ENCODE measurements at places on chromosomes 2 and 18.

DNA sequence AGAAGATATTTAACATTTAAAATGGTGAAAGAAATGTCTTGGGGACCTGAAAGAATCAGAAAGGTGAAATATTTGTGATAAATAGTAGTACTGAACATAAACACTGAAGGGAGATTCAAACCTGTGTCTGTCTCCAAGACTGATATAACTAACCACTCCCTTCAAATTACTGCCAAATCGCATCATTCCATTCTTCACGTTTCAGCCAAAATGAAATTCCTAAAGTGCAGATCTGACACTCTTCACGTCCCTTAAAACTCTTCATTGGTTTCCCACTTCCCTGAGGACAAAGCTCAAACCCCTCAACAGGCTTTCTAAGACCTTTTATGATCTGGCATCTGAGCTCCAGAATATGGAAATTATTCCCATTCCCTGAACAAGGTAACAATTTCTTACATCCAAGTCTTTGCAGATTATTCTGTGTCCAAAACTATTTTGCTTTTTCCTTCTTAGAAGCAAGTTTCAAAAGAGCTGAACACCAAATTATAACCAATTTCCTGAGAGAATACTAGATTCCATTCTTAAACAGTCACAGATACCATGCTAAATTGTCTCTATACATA lies 18.9 kb downstream of the SLC8A1 start:
- no peak for DNase-seq

DNA sequence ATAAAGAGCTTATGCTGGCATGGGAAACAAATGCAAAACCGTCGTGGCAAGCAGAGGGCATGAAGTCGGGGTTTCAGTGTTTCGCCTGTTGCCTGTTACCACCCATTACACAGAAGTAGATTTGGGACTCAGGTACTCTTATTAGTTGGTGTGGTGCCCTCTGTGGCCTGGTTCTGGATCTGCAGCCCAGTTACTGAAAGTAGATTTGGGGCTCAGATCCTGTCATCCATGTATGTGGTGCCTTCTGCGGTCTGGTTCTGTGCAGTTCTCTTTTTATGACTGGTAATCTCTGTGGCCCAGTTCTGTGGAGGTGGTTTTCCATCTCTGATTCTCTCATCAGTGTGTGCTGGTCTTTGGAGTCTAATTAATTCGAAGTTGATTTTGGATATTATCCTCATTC lies 45.2 kb downstream of the ADNP2 start:
- no peak for DNase-seq

DNA sequence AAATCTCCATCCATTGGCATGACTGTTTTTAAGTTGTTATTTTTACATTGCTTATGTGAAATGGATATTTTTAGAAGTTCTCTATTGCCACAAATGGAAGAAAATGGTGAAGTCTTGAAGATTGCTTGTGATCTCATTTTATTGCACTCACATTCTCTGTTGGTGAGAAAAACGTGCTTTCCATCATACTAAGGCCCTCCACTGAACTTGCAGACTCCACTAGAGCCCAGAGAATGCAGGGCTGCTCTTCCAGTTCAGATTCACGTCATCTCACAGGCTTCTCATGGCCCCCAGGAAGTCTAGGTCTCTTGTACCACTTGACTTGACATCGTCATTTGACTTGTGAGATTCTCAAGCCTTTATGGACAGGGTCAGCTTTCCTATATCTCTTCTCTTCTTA lies 254.8 kb upstream of the COPS8 start:
- DNase-seq, result no peak

DNA sequence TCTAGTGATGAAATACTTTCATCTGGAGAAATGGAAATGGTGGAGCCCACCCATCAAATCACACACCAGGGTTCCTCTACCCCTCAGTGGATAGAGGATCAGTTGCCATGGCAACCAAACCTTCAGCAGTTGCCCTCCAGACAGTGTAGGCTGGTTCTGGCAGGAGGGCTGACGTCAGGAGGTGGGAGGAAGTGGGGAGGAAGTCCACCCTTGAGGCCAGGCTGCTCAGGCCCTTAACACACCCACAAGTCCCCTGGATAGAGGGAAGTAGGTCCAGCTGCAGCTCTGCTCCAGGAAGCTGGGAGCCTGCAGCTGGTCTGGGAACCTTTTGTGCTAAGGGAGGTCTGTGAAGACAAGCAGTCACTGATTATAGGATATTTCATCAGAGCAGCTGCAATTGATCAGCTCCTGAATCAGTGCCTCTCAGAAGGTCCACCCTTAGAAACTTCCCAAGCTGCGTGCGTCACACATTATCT lies 186.6 kb downstream of the MTX2 start:
- DNase-seq, result no peak

- no peak for DNase-seq
Measured at GRCh38 chr2:177252808-177253531, 11.6 kb downstream of the NFE2L2 start.

DNA sequence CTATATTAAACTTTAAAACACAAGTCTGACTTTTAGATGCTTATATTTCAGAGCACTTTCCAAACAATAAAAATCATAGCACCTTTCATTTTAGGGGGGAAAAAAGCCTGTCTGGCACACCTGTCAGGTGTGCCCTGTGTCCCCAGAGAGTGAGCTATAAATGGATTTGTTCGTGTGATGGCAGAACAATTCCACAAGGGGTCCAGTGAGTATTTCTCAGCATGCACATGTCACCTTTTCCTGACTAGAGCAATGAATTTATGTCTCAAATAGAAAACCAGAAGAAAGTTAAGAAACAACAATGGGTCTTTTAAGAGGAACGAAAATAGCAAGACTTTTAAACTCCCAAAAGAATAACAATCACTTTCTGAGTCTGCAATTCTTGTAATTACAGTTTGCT lies 55.9 kb downstream of the ACVR1C start:
- no peak for DNase-seq

- DNase-seq, result no peak
Measured at GRCh38 chr18:54772056-54772455, 56.2 kb upstream of the RAB27B start.

DNA sequence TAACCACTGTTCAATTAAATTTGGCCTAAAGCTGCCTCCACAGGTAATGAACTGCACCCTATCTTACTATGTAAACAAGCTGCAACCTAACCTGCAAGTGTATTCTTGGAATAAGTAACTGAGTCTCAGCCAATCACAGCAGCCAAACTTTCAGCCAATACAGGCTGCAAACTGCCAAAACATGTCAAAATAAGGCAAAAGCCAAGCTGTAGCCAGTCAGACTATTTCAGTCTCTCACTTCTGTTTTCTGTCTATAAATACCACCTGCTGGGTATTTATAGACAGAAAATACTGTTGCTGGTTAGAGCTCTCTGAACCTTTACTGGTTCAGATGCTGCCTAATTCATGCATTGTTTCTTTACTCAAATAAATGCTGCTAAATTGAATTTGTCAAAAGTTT lies 14.3 kb downstream of the C2orf76 start:
- no peak for DNase-seq

DNA sequence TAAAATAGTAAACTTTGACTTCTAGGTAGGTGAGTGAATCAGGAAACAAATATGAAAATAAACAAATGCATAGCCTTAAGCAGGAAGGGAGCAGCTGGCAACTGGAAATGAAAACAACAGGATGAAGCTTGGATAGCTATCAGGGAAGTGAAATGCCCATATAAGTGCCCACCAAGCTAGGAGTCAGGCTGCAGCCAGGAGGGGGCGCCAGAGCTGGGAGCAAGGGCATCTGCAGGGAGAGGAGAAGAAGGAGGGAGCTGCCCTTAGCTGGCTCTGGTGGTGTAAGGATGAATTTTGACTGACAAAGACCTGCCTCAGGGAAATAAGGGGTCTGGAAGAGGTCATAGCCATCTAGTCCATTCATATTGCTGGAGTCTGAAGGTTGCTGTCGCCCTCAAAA lies 298.3 kb downstream of the TDRD15 start:
- DNase-seq, result peak; percentile 1

- no peak for DNase-seq
Measured at GRCh38 chr2:140307532-140307931, 1527.3 kb upstream of the NXPH2 start.

- no peak for DNase-seq
Measured at GRCh38 chr2:121084130-121084680, 200.8 kb downstream of the TFCP2L1 start.

- no peak for DNase-seq
Measured at GRCh38 chr2:172842511-172843265, 107.0 kb downstream of the RAPGEF4 start.

GRCh38 chr18:47746615-47747014 lies 183.8 kb downstream of the SMAD2 start:
- DNase-seq, result no peak

DNA sequence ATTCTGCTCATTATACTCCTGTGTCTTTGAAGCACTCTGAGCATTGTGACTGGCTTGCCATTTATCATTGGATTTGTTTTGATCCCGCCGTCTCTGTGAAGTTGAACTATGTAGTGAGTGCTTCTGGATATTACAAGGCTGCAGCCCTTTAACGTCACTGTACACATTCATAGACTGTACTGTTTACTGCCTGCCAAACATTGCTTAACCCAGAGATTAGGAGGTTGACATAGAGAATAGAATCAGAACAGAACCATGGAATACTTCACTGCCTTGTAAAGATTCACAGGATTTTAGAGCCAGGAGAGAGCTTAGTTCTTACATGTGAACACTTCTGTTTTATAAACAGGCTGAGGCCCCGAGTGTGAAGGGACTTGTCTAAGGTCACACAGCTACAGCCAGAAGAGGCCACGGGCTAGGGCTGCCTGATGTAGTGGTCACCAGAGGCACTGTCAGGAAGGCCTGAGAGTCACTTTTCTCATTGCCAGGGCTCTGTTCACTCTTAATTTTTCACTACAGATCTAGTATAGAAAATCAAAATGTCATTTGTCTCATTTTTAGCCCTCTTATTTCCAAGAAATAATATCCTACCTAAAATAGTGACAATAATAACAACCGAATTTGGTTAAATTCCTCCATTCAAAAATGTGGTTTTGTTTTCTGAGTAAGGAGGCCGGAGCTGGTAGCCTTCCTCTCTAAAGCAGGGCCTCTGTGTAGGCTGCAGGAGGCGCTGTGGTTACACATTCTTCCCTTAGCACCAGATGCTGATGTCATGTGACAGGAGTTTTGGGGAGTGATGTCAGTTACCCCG lies 87.9 kb downstream of the UGGT1 start:
- no peak for DNase-seq

DNA sequence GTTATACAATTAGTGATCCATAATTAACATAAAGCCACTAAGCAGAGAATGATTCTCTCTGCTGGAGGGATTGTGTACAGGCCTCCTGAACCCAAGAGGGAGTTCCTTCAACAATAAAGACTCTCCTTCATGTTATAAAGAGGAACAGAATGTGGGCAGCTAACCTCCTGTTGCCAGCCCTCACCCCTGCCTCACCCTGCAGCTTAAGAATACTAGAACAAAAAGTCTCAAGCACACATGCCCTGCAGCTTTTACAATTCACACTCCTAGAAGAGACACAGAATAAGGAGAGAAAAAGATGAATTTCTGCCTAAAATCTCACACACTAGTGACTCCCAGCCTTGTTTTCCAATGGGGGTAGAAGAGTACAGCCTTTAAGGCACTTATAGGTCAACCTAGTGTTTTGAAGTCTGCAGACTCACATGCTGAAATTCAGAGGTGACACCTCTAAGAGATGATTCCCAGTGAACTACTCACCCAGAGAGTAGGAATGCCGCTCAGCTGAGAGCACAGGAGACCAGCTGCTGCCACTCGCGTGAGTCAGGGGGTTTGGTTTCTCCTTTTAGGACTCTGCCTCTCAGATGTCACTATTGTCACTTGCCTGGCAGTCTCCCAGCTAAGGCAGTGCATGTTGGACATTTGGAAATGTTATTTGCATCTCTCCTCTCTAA lies 32.5 kb upstream of the IL1RL1 start:
- no peak for DNase-seq

- DNase-seq, result no peak
Measured at GRCh38 chr2:54464341-54464740, 8.2 kb downstream of the SPTBN1 start.

GRCh38 chr2:174334278-174334715 lies 457 bp upstream of the SP9 start:
- no peak for DNase-seq

- no peak for DNase-seq
Measured at GRCh38 chr2:120673205-120673550, 62.5 kb upstream of the GLI2 start.
